AG20443 (cell line): ENCODE measurements at places on chromosomes 16 and 17.

DNA sequence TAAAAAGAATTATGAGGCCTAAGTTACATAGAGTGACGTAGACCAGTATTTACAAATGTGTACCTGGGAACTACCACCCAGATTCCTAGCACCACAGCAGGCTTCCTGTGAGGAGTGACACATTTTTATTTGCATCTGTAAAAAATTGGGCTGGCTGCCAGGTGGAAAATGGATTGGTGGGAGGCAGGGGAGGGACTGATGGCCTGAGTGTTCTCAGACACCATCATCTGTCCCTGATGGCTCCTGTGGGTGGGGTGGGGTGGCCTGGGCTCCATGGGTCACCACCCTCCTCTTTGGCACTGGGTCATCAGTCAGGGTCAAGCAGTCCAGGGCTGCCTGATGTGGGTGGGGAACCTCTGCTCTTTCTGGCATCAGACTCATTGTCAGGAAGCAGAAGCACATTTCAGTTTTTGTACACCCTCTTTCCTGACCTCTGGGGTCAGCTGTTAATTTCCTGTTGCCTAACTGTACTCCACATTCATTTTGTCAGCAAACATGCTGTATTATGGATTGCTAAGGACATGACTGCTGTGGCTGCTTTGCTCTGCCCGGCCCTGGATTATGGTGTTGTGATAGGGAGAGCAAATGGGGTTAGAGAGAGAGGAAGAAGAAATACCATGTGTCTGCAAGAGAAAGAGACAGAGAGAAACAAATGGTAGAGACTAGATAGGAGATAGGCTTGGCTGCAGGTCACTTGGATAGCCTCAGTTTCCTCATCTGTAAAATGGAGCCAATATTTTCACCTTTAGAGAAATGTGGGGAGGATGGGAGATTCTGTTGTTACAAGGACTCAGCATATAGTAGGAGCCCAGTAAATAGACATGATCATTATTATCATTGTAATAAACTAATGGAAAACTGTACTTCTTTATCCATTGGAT, 11.6 kb upstream of the MFAP4 start:
- DNase-seq = peak; percentile 24

GRCh38 chr17:13919818-13920217, 149.5 kb upstream of the COX10 start:
- DNase-seq = no peak

GRCh38 chr17:64326420-64327054, 63.5 kb upstream of the TEX2 start:
- DNase-seq = peak; percentile 76

GRCh38 chr16:30620169-30620568, 10.0 kb upstream of the ZNF689 start:
- DNase-seq = no peak

- DNase-seq = no peak
These were observed 37.7 kb downstream of the DNAH2 start for GRCh38 chr17:7755095-7755890.

GRCh38 chr16:57729182-57729484, 6.4 kb upstream of the KATNB1 start:
- DNase-seq = no peak

DNA sequence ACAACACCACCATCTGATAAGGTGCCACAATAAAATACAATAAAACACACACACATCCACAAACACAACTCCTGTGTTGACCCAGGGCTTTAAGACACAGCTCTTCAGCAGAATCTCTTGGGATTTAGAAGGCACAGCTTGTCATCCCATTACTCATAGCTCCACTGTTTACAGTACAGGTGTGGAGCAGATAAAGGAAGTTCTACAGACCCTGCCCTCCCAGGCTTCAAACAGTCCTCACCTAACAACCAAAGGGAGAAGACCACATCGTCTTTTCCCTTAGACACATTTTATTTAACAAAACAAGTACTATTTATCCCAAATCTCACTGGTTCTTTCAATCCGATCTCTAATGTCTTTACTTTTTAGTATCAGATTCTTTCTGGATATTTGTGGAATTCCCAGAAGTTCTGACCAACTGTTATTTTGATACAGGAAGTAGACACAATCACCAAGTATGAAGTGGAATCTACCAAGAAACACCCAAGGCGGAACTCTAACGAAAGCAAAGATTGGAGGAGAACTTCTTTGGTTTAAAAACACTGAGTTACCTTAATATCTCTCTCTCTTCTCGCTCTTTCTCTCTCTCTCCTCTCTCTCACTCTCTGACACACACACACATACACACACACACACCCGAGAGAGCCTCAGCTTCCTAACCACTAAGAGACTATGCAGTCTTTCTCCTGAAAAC, 46.1 kb downstream of the CYTH1 start:
- DNase-seq = no peak

DNA sequence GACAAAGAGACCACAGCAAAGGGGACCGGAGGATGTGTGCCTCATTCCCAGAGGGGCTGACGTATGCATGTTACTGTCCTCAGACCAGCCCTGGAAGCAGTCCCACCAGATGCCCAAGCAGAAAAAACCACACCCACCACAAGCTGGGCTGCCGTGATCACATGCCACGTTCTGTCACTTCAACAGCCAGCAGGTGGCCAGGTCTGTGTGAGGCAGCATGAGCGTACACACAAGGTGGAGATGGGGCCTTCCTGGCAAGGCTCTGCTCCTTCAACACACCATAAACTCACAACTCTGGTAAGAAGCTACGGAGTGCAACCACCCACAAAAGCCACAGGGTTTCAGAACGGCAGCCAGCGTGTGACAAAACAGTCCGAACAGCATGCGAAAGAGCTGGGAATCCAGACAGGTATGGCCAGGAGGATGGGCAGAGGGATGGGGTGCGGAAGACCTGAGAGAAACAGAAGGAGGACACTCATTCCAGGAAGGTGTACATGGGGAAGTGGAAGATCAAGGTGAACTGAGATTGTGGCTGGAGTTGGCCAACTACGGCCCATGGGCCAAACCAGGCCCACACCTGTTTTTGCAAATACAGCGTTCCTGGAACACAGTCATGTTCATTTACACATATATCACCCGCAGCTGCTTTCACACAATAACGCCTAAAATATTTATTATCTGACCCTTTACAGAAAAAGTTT, 27.9 kb downstream of the MBTPS1 start:
- DNase-seq = no peak

- DNase-seq = no peak
These were observed 646 bp downstream of the KIF22 start for GRCh38 chr16:29790949-29791844.

DNA sequence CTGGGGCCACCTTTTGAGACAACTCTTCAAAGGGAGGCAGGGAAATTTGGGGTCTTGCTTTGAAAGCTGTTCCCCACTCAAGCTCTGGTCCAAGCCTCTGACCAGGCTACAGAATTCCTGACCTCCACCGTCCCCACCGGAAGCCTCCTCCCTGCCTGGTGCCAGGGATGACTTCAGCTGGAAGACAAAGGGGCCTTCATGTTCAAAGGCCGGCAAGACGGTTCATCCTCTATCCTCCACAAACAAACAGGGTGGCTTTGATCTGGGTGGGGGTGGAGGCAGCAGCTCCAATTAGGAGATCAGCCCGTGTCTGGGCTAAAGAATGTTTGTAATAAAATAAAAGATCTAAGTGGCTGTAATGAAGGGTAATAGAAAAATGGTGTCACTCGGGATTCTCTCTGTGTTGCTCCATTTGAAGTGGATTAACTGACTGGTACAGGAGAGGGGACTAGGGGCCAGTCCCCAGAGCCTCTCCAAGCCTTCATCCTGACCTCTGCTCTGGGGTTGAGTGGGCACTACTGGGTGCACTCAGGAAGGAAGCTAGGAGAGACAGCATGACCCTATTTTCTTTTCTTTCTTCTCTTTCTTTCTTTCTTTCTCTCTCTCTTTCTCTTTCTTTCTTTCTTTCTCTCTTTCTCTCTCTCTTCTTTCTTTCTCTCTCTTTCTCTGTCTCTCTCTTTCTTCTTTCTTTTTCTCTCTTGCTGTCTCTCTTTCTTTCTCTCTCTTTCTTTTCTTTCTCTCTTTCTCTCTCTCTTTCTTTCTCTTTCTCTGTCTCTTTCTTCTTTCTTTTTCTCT, 27.5 kb upstream of the NKD1 start:
- no peak for DNase-seq

DNA sequence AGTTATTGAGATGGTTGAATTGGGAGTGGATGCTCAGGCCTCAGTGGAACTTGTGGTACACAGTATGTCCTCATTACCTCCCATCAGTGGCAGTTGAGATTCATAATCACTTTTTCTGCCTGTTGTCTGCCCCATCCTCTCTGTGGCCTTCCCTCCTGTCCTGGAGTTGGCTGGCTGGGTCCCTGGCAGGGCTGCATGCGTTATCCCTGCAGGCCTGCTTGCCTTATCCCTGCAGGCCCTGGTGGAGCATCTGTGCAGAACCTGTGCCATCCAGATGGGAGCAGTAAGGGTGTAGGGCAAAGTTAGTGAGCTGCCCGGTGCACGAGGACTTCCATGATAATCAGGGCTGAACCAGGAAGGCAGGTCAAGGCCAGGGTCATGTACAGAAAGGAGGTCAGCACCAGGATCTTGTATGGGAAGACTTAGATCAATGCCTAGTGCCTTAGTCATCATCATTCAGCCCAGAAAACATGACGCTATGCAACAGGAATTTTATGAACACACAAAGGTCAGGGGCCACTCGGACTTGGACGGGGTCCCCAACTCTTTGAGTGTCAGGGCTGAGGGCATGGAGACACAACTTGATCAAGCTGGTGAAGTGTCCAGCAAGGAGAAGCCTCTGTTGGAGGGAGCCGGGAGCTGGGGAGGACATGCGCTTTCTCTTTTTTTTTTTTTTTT, 47.2 kb downstream of the ABCC1 start:
- peak; percentile 80 for DNase-seq

- peak; percentile 40 for DNase-seq
These were observed 667 bp downstream of the EFCAB13 start for GRCh38 chr17:47324224-47325020.

GRCh38 chr17:81117672-81118198, 47.6 kb upstream of the PVALEF start:
- DNase-seq = no peak
